AG08395 (cell line): ENCODE measurements at places on chromosomes 5 and 9.

- DNase-seq: peak; percentile 45
These were observed 20.4 kb downstream of the BDP1 start for GRCh38 chr5:71475788-71476384.

GRCh38 chr5:144183254-144183889, 12.7 kb downstream of the KCTD16 start:
- peak; percentile 37 for DNase-seq

GRCh38 chr9:20722221-20722620, 38.2 kb downstream of the FOCAD start:
- DNase-seq: no peak

- DNase-seq: no peak
These were observed 272.7 kb downstream of the FAM114A2 start for GRCh38 chr5:153765987-153766386.

- peak; percentile 47 for DNase-seq
These were observed 324.1 kb downstream of the PLK2 start for GRCh38 chr5:58135571-58136335.

- DNase-seq: no peak
These were observed 70.6 kb downstream of the LRSAM1 start for GRCh38 chr9:127521919-127522304.

- DNase-seq: no peak
These were observed 92.1 kb downstream of the CDKN2A start for GRCh38 chr9:21902136-21902535.

GRCh38 chr9:100099722-100100042, 639 bp downstream of the INVS start:
- DNase-seq: no peak

DNA sequence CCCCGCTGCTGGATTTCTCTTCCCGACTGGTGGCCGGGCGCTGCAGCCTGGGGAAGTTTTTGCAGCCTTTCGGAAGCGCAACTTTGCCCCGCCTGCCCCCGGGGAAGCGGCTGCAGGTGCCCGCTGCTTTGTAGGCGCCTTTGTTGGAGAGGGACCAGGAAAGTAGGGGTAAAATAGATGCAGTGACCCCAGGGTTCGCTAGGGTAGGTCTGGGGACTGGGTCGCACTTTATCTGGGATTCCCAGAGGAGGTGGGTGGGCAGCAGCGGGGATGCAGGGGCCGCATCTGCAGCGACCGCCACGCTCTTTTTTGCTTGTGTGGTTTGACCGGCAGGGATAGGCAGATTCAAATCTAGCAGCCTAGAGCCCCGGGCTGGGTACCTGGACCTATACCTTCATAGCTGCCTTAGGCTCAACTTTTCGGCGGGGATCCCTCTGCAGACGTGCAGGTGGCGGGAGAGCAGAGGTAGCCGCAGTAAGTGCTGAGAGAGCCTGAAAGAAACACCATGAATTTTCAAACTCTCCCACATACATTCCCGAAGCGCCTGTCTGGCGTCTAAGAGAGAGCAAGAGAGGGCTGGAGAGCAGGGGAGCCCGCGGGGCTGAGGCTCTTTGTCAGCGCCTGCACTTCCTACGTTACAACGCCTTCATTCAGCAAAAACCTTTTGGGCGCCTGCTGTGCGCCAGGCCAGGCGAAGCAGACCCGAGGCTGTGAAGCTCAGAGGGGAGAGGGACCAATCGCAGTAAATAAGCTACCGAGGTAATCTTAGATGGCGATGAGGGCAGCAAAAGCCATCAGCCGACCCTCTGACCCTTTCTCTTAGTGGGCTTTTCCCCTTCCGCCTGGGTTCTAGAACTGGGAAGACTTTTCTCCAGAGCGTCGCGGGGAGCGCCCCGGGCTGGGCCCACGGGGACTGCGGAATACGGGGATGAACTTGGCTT, 642 bp downstream of the SV2C start:
- no peak for DNase-seq

GRCh38 chr9:76732341-76732958, 31.8 kb upstream of the PCA3 start:
- DNase-seq: no peak

DNA sequence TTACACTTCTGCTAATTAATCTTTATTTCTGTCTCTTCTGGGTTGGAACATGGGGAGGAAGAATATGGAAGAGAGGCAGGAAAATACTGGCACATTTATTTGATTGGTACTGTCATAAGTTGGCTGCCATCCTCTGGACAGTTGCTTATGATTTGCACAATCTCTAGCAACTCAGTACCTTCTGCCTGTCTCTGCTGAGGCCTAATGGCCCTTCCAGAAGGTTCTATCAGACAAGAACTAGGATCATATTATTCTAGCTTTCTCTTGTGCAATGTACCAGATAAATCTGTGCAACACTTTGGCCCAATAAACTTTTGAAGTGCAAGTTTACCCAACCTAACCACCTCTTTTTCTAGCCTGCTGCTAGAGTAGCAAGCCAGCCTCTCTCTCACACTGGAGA, 335.0 kb downstream of the ARRDC3 start:
- no peak for DNase-seq

DNA sequence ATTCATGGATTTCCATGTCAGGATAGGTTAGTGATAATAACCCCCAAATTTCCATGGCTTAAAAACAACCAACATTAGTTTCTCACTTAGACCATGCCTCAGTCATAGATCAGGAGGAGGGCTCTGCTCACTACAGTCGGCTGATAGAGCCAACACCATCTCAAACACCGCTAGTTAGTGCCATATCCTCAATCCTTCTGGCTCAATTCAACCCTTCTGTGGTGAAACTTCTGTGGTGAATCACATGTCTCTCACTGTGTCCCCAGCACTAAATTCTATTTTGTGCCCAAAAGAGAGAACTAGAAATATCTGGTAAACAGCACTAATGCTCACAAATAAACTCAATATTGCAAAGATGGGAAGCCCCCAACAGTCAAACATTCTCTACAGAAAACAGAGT, 21.1 kb downstream of the ECPAS start:
- DNase-seq: no peak

- no peak for DNase-seq
These were observed 36.4 kb downstream of the GARNL3 start for GRCh38 chr9:127300886-127301447.

DNA sequence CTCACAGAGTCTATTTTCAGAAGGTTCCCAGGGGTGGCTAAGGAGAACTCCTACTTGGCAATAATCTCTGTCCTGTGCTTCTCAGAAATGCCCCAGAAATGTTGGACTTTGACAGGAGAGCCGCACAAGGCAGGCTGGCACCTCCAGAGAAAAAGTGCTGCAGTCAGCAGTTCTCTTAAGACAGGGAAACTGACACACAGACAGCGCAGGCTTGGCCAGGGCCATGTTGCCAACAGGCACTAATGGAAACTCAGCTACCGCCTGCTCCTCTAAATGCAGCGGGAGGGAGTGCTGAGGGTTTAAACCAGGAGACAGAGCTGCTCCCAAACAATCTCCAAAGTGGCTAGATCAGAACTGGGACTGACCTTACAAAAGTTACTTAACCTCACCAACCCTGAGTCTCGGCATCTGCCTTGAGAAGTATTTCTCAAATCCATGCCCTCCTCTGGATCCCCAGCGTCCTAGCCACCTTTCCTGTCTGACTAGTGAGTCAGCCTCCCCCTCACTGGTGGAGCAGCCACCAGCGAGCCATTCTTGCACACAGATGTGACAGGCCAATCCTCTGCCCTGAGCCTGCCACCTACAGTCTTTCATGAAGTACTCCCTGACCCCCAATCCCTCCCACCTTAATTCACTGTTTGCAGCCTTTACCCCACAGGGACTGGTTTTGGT, 186.4 kb downstream of the CDK5RAP2 start:
- peak; percentile 73 for DNase-seq

DNA sequence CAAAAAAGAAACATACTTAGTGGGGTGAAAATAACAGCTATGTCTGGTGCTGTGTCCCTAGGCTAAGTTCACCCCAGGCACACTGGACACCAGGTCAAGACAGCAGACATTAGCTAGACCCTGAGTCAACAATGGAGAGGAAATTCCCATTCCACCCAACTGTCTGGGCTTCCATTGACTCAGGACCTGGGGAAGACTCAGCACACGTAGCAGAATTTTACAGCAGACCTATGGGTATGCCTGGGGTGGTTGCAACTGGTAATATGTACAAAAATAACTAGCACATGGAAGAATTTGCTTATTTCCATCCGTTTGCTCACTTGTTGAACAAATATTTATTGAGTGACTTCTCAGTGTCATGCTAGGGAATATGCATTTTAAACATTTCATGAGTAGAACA, 117.0 kb downstream of the GAS1 start:
- DNase-seq: no peak

DNA sequence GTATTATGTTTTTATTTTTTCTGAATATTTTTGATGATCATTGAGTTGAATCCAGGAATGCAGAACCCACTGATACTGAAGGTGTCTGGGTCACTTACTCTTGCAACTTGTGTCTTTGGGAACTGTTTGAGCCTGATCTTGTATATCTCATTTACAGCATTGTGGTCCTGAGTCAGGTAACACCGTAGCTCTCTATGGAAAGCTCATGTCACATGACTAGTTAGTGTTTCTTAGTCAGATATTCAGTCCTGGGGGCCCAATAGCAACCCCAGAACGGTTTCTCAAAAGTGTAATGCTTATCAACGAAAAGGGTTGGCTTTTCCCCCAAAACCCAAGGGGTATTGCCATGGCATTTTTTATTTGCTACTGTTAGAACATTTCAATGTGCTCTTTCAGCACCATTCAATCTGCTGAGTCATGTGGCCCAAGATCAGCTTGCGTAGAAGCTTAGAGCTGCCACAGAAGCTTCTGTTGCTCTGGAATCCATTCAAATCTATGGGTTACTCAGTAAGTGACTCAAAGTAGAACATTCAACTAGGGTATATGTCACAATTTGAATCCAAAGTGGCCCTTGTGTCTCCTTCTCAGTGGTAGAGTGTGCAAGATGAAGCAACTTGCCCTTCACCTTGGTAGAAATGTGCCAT, 12.1 kb upstream of the PTAR1 start:
- DNase-seq: peak; percentile 73

GRCh38 chr5:116068028-116068632, 16.7 kb upstream of the COMMD10 start:
- DNase-seq: peak; percentile 46

DNA sequence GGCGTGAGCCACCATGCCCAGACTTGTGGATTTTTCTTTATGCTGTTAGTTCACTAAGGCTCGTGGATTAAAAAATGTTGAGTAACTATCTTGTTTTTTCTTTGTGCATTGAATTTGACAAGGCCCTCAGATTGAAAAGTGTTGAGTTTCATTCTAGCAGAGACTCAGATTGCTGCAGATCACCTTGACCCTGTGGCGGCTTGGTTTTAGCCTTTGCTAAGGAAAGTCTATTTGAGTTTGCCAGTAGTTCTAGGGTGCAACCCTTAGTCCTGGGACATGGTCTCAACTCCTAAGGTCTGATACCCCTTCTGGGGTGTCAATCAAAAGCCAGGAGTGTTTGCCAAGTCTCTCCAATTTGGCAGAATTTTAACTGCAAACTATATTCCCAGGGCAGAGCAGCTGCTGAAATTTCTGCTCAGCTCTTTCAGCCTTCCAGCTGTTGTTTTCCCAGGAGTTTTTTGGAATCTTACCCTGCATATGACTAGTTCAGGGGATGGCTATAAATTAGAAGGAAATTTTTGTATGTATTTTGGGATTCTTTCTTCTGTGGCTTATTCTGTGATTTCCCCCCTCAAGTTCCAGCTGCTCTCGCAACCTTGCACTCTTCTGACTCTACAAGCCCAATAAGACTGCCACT, 84.3 kb upstream of the HAND1 start:
- no peak for DNase-seq

DNA sequence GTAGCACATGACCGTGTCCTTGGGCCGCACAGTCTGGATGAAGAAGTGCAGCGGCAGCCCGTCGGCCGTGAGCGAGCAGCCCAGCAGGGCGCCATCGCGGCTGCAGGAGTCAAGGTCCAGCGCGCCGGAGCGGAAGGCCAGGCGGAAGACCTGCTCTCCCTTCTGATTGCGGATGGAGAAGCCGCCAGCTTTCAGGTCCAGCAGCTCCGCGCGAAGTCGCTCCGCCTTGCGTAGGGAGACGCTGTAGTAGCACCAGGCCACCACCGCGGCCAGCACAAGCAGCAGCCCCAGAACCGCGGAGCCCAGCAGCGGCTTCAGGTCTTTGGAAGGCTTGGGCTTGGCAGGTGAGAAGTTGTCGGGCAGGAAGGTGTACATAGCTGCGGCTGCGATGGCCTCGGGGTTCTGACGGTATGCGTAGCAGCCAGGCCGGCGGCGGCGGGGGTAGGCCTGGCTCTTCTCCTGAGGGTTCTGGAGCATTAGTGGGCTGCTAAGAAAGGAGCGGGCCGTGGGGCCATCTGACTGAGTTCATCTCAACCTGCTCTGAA, 4.2 kb downstream of the MYORG start:
- DNase-seq: no peak

- DNase-seq: no peak
These were observed 390.3 kb upstream of the MEF2C start for GRCh38 chr5:89273289-89273688.

GRCh38 chr9:135076876-135077430, 10.5 kb upstream of the OLFM1 start:
- no peak for DNase-seq

- no peak for DNase-seq
These were observed 739 bp upstream of the PDLIM4 start for GRCh38 chr5:132256783-132257130.

GRCh38 chr9:98890256-98890655, 53.5 kb upstream of the COL15A1 start:
- DNase-seq: no peak

DNA sequence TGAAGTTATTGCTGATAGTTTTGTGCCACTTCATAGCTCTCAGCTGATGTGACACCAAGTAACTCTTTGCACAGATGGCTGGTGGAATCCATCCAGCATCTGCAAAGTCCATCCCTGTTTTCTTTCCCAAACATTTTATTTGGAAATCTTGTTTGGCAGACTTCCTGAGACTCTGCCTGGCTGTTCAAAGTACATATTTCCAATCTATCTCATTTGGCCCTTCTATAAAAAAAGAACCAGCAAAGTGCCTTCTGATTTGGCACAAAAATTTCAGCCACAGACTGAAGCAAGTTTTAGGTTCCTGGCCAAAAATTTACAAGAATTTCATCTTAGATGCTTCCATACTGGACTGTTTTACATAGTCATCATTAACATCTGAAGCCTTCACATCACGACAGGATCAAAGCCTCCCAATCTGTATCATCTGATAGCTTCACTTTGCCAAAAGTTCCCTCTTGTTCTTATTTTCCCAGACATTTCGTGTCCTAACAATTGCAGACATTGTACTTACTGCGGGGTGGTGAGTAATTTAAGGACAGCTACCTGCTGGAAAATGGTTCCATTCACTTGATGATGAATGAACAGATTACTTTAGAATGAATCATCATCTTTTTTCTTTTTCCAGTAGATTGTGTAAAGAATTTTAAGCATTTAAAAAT, 377.3 kb downstream of the KIAA0825 start:
- peak; percentile 67 for DNase-seq

GRCh38 chr5:14112998-14113652, 30.0 kb upstream of the TRIO start:
- no peak for DNase-seq

DNA sequence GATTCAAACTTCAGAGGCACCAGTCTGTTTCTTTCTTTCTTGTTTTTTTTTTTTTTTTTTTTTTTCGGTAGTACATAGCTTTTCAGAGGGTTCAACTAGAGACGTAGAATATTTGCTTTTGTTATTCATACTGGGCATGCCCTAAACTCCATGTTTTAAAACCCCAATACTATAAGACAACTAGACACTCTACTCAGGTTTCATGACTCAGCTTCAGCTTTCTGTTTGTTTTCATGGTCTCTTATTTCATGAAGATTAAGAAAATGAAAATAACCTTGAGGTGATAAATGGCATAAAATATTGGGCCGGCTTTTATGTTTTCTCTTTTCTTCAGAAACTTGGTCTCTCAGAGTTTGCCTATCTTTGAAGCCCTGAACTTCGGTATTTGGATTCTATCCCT, 2126.3 kb upstream of the ACO1 start:
- DNase-seq: no peak

- DNase-seq: no peak
These were observed 39.4 kb upstream of the HMCN2 start for GRCh38 chr9:130226112-130226511.
